Ureter (tissue), 1 donor: ENCODE measurements at places on chromosomes 2 and 18. TPM values are rescaled to one million over a fixed set of nuclear protein-coding genes. Genes with fewer than 3 reads are reported as not detected.

NEB gene
- total RNA-seq = 2.5 TPM

ANKRD53 gene
- total RNA-seq = 1.8 TPM

STPG4 gene
- total RNA-seq = not detected

SERPINB11 gene
- not detected for total RNA-seq

C2orf78 gene
- total RNA-seq = not detected

TM4SF20 gene
- not detected for total RNA-seq

CAVIN2 gene
- total RNA-seq = 52.4 TPM

M1AP gene
- 1.4 TPM for total RNA-seq

IGFBP5 gene
- total RNA-seq = 697 TPM

TTC32 gene
- 19.3 TPM for total RNA-seq

BOLA3 gene
- 40.6 TPM for total RNA-seq

AOX1 gene
- total RNA-seq = 56.6 TPM

KCNK3 gene
- 9.2 TPM for total RNA-seq

NXPH2 gene
- not detected for total RNA-seq

GLB1L gene
- 9.9 TPM for total RNA-seq

CERKL gene
- total RNA-seq = 0.29 TPM

NT5DC4 gene
- total RNA-seq = not detected

CNDP1 gene
- total RNA-seq = 0.31 TPM

RNPEPL1 gene
- 57.3 TPM for total RNA-seq

IL37 gene
- total RNA-seq = not detected

CGREF1 gene
- total RNA-seq = 1.9 TPM

GPAT2 gene
- 6.7 TPM for total RNA-seq

CFAP221 gene
- 2.8 TPM for total RNA-seq

SLC39A6 gene
- 128 TPM for total RNA-seq

DPYSL5 gene
- not detected for total RNA-seq

SIGLEC15 gene
- 8.4 TPM for total RNA-seq

WDSUB1 gene
- total RNA-seq = 12.8 TPM

IL18R1 gene
- total RNA-seq = 12.4 TPM

CCDC178 gene
- 1.9 TPM for total RNA-seq

GAD1 gene
- 0.57 TPM for total RNA-seq

MOGAT1 gene
- not detected for total RNA-seq

REV1 gene
- total RNA-seq = 99.6 TPM

KCNG2 gene
- not detected for total RNA-seq

MPHOSPH10 gene
- total RNA-seq = 54.0 TPM

MRPL53 gene
- 71.8 TPM for total RNA-seq

UCN gene
- 0.68 TPM for total RNA-seq

KIAA2012 gene
- total RNA-seq = not detected

XDH gene
- 6.6 TPM for total RNA-seq

ELOA2 gene
- total RNA-seq = not detected

ZC3H15 gene
- 64.6 TPM for total RNA-seq

GTF3C2 gene
- total RNA-seq = 109 TPM

MC4R gene
- not detected for total RNA-seq

CDK15 gene
- total RNA-seq = 2.3 TPM

CLIP4 gene
- 32.8 TPM for total RNA-seq

DSG3 gene
- 0.05 TPM for total RNA-seq

MYCN gene
- total RNA-seq = 3.7 TPM

BCL2L11 gene
- 18.3 TPM for total RNA-seq

NFE2L2 gene
- total RNA-seq = 190 TPM

ZEB2 gene
- total RNA-seq = 92.4 TPM

REG3G gene
- total RNA-seq = not detected

ALPG gene
- not detected for total RNA-seq

DCDC2C gene
- total RNA-seq = not detected

TUBB8B gene
- total RNA-seq = not detected

TFCP2L1 gene
- total RNA-seq = 15.7 TPM
